ENCODE measurements at places on chromosomes 6 and 20.

GRCh38 chr20:42067596-42067995 is 449.4 kb upstream of the CHD6 start:
- DNase-seq = no peak

GRCh38 chr6:2956930-2957685 is 14.3 kb downstream of the SERPINB6 start:
- no peak for DNase-seq

DNA sequence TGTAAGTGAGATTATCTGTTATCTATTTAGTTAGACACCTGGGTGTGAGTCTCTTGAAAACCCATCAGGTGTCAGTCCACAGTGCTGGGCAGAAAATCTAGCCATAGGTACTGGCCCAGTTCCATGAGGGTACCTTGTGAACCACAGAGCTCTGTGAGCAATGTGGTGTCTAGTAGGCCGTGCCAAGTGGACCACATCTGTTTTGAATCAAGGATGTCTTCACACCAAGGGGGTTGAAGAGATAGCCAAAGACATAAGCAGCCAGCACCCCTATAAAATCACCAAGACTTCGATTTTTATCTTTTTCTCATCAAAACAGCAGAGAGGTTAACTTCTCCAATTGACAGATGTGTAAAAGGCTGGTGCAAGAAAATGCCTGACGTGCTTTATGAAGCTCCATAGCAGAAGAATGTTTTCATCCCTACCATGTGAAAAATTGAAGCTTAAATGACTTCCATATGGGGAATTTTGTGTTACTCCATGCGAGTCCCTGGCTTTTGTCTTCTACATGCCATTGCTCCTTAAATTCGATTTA is 368.7 kb downstream of the HAO1 start:
- DNase-seq = no peak

- no peak for DNase-seq
These were observed 36.8 kb downstream of the NCR2 start for GRCh38 chr6:41371992-41372831.

DNA sequence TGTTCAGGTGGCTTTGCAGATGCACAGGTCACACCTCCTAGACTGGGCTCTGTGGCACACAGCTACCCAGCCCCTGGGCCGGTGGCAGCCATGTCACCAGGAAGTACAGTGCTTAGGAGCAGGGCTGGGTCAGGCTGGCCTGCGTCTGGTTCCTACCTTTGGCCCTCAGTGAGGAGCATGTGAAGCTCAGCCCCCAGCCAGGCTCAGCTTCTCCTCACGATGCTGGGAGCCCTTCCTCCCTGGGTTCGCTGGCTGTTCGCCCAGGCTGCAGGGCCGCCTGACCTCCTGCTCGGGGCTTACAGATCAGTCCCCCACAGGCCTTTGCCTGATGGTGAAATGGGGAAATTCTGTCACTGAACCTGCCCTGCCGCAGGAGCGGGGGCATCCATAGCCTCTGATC is 23.1 kb downstream of the SPATA2 start:
- DNase-seq = no peak

- no peak for DNase-seq
These were observed 806 bp downstream of the MICAL1 start for GRCh38 chr6:109454496-109455436.

GRCh38 chr6:134267917-134268361 is 50.0 kb downstream of the SGK1 start:
- DNase-seq = peak; percentile 85

GRCh38 chr6:24881376-24881775 is 54.4 kb downstream of the RIPOR2 start:
- no peak for DNase-seq

- no peak for DNase-seq
These were observed 891 bp upstream of the GHRH start for GRCh38 chr20:37262505-37262904.

GRCh38 chr6:399785-400534 is 8.4 kb downstream of the IRF4 start:
- DNase-seq = no peak

GRCh38 chr20:58081846-58082245 is 146.6 kb downstream of the ANKRD60 start:
- DNase-seq = no peak

GRCh38 chr6:1311400-1312202 is at the start of gene FOXQ1:
Gene FOXQ1 (plus strand): TSS chr6:1312098. CDS start chr6:1312705, 607 bp downstream.
- no peak for DNase-seq

- DNase-seq = no peak
These were observed 5.2 kb downstream of the TBCC start for GRCh38 chr6:42740725-42741124.

- DNase-seq = no peak
These were observed 72.9 kb upstream of the FOXC1 start for GRCh38 chr6:1536526-1537429.

- DNase-seq = peak; percentile 69
These were observed 36.2 kb upstream of the DSP start for GRCh38 chr6:7505189-7505699.

DNA sequence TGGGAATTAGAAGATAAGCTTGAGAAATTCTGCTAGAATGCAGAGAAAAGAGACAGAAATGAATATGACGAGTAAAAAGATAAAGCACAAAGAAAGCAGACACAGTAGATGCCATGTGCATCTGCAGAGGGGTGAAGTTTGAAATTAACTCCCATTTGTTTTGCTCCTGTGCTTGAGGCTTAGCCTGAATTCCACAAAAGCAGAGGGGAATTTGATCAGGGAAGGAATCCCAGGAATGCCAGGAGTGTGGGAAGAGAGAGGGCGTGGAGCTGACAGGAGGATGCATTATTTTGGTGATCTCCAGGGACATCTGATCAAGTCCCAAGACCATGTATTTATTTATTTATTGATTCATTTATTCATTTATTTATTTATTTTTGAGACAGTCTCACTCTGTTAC is 55.6 kb downstream of the SLC22A1 start:
- no peak for DNase-seq

DNA sequence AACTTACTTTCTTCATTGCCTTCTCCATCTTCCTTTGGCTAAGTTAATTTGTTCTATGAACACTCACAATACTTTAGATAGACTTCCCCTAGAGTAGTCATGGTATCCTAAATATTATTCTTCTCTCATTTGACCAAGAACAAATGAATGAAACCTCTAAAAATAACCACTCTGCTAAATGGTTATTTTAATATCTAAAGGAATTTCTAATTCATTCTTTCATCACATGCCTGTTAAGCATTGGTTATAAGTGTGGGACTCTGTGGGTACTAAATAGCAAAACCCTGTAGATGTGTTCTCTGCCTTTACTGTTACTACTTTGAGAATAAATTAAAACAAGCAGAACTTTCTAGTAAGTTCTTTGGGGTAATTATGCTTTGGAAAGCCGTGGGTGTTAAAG is 138.9 kb downstream of the EYA4 start:
- DNase-seq = no peak

DNA sequence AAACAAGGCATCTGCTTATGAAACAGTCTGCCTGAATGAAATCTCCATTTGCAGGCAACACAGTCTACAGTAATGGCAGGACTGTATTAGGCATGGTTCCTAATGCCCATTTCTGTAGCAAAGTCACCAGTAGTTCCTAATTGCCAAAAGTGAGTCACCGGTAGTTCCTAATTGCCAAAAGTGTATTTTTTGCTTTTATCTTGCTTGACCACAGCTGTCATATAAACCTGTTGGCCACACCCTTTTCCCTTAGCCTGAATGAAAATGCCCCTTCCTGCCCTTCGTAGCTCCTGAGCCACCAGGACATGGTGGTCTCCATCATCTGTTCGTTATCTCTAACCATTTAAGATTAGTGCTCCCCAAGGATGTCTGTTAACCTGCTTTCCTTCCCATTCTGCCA is 34.5 kb downstream of the MTHFD1L start:
- no peak for DNase-seq

GRCh38 chr6:108875161-108875555 is 26.9 kb downstream of the ARMC2 start:
- DNase-seq = no peak

GRCh38 chr6:126268092-126268491 is 71.8 kb upstream of the CENPW start:
- DNase-seq = no peak

DNA sequence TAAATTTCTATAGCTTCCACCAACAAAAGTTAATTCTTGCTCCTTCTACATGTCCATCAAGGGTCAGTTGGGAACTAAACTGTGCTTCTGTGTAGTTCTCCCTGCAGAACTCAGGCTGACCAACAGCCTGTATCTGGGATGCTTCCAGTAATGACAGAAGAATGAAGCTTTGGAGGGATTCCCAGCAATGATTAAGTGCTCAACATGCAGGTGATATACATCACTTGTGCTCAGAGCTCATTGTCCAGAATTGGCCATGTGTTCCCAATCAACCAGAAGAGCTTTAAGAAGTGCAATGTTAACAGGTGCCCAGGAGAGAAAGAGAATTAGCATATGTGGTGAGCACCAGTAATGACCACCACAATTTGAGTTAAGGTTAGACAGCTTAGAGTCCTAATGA is 37.4 kb upstream of the SNRPB2 start:
- DNase-seq = no peak

DNA sequence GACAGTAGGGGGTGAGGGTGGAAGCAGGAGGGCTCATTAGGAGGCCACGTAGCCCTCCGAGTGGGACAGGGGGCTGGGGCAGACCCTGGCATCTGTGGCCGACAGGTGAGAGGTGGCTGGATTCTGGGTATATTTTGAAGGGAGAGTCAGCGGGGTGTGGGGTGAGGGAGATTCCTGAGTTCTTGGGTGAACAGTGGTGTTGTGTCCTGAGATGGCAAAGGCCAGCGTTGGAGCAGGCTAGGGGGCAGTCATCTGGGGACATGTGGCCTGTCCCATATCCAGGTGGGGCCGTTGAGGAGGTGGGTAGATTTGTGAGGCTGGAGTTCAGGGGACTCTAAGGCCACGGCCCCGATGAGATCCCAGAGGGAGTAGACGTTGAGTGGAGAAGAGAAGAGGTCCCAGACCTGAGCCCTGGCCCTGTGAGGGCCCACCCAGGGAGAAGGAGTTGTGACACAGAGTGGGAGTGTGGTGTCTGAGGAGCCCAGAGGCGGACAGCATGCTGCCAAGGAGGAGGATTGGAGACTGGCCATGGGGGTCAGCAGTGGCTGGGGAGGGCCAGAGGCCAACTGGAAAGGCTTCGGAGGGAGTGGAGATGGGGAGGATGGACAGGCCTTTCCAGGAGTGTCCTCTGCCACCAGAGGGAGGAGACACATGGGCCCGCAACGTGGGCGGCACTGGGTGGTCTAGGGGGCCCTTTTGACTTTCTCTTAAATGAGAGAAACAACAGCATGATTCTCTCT is 19.6 kb downstream of the PACSIN1 start:
- no peak for DNase-seq

DNA sequence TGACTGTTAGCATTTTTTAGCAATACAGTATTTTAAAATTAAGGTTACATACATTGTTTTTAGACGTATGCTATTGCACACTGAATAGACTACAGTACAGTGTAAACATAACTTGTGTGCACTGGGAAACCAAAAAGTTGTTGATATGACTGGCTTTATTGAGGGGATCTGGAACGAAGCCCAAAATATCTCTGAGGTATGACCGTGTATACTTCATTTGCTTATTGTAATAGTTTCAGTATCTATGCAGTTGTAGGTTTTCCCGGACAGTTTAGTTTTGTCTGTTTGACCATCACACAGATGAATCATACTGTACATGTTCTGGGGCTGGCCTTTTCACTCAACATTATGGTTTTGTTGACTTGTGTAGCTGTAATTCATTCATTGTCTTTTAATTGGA is 6.9 kb upstream of the ZBTB12 start:
- no peak for DNase-seq

GRCh38 chr6:3307436-3307835 is 48.7 kb downstream of the PSMG4 start:
- DNase-seq = no peak

GRCh38 chr20:53162251-53162835 is 190.2 kb downstream of the TSHZ2 start:
- peak; percentile 87 for DNase-seq

- no peak for DNase-seq
These were observed 670 bp upstream of the COL11A2 start for GRCh38 chr6:33192671-33193602.

- DNase-seq = no peak
These were observed 191.8 kb upstream of the LRFN2 start for GRCh38 chr6:40778918-40779317.

DNA sequence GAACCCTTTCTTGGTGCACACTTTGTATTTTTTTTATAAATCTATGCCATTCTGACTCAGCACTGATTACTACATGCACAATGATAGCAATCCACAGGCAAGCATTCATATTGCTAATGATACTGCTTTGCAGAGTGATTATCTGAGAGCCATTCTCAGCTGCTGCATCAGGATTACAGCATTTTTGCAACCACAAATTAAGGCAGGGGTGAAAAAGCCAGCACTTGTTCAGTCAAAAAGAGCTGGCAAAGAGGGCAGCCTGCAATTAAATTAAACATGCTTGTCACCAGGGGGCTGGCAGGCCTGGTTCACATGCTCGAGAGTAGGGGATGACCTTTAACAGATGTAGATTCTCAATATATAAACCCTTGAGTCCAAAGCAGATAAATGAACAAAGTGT is 40.7 kb upstream of the SLC17A4 start:
- DNase-seq = no peak

DNA sequence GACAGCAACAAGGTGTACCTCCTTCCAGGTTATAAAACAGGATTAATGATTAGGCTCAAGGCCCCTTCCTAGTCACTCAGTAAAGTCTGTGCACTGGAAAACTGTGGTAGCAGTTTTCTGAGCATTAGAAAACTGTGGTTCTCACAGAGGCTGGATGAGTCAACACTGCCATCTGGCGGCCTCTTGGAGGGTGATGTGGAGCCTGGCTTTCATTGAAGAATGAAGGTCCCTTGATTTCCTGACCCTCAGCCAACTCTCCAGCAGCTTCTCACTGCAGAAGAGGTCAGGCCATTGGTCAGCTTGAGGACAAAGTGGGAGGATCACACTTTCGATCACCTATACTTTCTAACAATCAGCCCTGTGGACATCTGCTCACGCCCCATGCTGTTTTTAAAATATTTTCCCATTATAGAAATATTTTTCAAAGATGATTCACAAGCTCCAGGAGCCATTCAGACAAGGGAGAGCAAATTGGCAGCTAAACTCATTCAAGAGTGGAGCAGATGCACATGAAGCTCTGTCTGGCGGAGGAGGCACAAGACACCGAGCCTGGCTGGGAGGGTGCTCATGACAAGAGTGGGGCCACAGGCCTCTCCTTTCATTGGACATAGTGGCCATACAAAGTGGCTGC is 23.2 kb downstream of the PSMB1 start:
- DNase-seq = peak; percentile 60

- no peak for DNase-seq
These were observed 314.1 kb downstream of the QKI start for GRCh38 chr6:163728442-163729126.

DNA sequence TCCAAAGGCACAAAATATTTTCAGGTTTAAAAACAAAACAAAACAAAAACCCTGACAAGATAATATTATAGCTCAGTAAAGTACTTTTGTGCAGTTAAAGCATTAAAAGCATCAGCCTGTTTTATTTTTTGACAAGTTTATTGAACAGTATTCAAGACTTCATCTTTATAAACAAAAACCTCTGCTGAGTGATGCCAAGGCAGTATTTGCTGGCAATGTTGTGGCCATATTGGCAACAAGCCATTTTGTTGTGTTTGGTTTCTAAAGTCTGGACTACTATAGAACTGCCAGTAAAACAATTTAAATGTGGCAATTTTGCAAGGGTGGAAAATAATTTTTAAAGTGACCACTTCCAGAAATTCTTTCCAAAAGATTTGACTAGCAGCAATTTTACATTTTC is 15.9 kb downstream of the CPNE1 start:
- DNase-seq = no peak

All from SHP77 (cell line).